CD4-positive, alpha-beta T cell treated with Interleukin-6 at 100 ng/mL for 8 hours (primary cell): ENCODE measurements at places on chromosomes 2 and 18.

GRCh38 chr2:191025135-191025534 lies 11.2 kb upstream of the STAT1 start:
- no peak for DNase-seq

DNA sequence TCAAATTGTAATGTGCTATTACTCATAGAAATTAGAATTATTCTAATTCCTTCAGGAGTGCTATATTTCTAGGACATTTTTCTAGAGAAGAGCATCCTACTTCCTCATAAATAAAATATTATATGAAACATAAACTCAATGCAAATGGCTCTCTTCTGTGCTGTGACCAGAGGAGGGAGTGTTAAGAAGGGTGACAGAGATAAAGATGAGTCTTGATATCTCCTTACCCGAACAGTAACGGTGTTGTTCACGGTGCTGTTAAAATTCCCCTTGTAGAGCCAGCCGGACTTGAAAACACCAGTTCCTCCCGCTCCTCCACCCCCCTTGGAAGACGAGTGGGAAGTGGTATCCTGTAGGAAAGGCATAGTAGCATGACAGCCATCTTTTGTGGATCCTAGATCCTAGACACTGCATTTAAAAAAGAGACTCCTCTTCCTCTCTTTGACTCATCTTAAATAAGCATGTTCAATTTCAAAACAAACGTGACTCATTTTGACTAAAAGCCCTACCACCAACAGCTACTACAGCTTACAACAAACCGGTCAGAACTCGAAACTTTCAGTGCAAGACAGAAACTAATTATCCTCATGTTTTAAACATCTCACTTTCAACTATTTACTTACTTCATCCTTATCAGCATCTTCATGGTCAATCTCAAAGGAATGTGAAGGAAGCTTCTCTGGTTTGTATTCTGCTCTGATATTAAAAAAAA lies 156.3 kb downstream of the DOCK10 start:
- peak; percentile 2 for DNase-seq

DNA sequence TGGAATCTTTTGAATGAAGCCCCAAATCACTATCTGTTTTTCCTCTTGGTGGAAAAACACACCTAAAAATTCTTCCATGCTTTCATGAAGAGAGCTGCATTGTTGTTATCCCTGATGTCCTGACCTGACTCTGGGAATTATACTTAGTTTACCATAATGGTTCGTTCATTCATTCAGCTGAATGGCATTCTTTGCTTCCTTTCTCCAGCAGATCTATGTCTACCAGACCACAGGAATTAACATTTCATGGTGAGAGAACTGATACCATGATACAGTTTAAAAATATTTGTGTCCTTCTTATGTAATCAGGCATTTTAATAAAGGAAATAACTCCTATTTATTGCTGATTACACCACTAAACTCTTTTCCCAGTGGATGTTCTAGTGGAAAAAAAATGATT lies 11.1 kb upstream of the SLC4A10 start:
- DNase-seq, result no peak

DNA sequence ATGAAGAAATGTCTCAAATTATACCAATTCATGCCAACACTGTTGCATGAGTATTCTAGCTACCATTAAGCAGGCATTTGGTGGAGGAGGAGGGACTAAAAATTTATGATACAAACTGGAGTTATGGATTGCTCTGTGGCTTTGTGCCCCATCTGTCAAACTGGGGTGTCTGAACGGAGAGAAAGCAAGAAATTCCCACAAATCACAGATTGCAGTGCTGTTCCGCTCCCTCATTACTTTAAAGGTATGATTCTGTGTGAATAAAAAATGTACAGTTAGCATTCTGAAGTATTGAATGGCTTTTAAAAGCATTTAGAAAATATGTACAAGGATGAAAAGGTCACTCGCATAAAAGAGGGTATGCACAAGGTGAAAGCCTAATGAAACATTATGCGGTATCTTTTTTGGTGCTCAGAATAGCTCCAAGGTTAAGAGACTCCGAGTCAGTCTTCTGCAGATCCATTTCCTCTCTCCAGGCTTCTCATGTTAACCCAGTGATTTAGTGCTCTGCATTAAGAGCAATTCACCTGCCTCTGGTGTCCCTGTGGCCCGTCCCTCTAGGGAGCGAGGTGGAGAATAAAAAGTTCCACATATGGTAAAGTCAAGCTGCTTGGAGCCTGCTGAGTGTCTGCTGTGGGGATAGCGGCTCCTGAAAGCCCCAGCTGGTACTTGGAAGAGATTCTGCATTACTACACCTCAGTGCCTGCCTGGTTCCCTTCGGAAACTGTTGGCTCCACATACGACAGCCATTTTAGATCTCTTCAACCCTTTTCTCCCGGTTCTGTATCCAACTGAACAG lies 184.2 kb downstream of the ZNF521 start:
- DNase-seq, result no peak

DNA sequence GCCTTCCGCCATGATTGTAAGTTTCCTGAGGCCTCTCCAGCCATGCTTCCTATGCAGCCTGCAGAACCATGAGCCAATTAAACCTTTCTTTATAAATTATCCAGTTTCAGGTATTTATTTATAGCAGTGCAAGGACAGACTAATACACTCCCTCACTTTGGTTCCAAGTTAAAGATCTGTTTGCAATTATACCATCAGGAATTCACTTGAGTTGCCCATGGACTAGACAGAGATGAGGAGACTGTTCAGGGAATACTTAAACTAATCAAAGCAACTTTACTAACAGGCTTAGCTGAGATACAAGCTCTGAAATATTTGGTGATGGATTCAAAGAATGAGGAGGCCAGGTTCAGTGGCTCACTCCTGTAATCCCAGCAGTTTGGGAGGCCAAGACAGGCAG lies 190.0 kb downstream of the MTCL1 start:
- no peak for DNase-seq
